ENCODE measurements at places on chromosomes 7 and 10.

DNA sequence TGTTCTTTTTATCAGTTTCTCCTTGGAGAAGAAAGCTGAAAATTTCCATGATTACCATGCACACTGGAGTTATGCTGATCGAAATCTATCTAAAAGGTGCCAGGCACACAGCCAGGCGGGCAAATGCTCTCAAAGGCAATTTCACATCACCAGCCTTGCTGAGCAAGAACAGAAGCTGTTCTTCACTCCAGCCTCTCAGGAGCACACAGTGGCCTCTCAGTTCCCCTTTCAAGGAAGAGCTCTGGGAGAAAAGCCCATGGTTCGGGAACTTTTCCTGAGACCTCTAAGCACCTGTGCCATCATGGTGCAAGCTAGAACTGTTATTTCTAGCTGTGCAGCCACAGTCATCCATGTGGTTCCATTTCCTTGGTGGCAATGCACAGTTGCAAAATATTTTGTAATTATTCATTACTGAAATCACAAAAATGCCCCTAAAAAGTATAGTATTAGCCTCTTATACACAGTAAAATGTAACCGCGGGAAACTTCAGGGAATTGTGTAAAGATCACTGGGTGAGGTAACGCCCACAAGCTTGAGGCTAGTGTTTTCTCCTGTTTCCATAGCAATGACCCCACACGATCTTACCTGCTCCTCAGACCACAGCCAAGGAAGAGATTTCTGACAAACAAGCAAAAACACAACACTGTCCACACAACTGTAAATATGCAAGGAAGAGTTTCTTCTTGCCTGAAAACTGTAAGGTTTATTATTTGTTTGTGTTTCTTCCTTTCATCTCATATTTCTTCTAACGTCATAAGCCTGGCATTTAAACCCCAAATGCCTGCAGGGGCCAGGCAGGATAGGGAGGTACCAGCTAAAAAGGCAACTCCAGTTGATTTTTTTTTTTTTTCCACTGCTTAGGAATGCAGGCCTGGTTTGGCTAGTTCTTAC, 121.2 kb downstream of the FAM107B start:
- peak; percentile 34 for DNase-seq

- DNase-seq, result no peak
Observed at GRCh38 chr7:13532028-13532753, 457.3 kb downstream of the ETV1 start.

GRCh38 chr10:59358576-59358975, 3.8 kb downstream of the FAM13C start:
- no peak for DNase-seq

DNA sequence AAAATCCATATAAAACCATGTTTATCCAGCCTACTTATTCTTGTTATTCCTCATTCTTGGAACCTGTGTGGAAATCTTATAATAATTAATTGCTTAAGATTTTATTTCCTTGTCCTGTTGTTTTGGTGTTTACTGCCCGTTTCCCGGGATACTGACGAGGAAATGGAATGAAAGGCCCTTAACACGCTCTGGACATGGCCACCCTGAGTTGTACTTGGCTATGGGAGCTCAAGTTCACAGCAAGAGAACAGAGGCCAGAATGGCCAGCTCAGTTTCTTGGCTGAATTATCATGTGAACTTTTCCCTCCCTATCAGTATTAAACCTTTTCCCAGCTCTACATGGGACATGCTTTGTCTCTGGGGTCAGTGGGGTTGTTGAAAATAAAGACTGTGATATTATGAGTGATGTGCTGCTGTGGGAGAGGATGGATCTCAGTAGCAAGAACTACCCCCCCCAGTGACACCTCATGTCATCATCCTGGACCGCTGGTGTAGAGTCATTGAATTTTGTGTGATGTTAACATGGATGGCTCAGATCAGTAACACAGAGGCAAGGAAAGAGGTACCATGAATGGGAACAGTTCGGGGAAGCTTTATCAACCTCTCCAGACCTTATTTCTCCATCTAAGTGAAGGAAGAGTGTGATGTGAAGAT, 87.0 kb upstream of the IGFBP3 start:
- no peak for DNase-seq

GRCh38 chr7:1659696-1660095, 10.4 kb upstream of the ELFN1 start:
- no peak for DNase-seq

- no peak for DNase-seq
Observed at GRCh38 chr7:143284591-143285469, at the start of gene TMEM139. Gene TMEM139, plus strand, starts transcription at chr7:143284958. Its CDS starts 1,000 bp downstream, at chr7:143285958.

- DNase-seq, result no peak
Observed at GRCh38 chr10:60649485-60650377, 128.5 kb upstream of the CDK1 start.

GRCh38 chr7:23062452-23062851, 43.1 kb upstream of the KLHL7 start:
- no peak for DNase-seq

DNA sequence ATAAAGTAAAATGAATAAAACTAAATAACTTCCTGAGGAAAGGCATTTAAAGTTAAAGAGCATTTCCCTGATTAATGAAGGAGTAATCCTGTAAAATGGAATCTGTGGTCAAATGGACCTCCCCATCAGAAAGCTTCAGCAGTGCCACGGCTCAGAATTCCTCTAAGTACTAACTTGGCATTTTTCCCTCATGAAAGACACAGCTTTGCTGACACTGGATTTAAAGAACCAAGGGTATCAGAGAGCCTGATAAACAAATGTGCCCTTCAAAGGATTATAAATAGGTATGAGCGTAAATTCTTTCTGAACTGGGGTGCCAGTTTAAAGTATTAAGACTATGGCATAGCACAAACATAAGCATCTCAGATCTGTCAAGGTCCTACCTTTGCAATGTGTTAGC, 24.2 kb upstream of the RNF148 start:
- DNase-seq, result no peak

GRCh38 chr10:79483948-79484347, 28.4 kb upstream of the EIF5AL1 start:
- DNase-seq, result no peak

GRCh38 chr10:106705681-106706100, 458.8 kb downstream of the SORCS1 start:
- DNase-seq, result peak; percentile 58

DNA sequence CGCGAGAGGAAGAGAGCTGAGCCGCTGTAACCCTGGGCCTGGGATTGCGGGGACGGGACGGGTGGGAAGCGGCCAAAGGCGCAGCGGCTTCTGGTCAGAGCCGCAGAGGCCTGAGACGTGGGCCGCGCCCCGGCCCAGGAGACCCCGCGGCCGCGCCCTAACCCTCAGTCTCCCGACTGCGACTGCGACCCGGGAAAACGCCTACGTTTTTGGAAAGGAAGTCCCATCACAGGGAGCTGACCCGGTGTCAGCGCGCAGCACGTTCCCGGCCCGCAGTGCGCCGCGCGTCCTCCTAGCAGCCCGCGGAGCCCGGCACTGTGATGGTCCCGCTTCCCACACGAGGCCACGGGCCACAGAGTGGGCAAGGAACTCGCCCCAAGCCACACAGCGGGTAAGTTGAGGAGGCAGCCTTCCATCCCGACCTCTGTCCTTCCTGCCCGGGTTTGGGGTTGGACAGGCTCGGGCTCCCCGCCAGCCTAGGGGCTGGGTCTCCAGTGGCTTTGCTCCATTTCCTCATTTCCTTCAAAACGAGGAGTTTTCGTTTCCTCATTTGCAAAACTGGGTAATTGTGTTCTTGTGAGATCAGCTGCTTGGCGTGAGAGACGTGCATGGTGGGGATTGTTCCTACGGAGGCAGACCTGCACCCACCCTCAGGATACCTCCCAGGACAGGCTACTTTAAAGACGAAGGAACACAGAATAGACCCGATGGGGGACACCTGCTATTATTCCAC, 1.2 kb downstream of the GPNMB start:
- no peak for DNase-seq
